HL-60 (cell line): ENCODE measurements at places on chromosomes 5 and 9.

DNA sequence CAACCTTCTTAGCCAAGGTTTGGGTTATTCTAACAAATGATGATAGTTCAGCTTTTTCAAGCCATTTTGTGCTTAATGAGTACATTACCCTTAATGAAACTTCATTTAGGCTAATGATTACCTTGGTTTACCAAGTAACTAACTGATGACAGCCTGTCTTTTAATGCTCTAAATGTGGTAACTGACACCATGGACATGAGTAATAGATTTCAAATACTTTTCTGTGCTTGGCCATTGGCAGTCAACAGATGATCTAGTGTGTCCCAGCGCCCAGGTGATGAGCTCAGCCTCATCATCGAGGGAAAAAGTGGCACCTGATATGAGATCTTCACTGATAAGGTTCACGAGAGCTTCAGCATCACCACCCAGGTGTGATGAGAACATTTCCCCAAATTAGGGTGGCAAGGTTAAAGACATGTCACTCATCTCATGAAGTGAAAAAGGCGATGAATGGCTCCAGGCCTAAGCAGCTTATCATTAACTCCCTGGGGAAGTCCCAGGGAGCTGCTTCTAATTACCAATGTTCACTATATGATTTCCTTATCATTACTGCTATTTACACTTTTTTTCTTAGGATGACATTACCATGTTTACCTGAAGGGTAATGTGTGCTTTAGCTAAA, 296.0 kb downstream of the SPOCK1 start:
- no peak for DNase-seq

- no peak for DNase-seq
Measured at GRCh38 chr9:120857481-120857880, 14.8 kb upstream of the PSMD5 start.

GRCh38 chr5:113166852-113167366, 190.3 kb downstream of the DCP2 start:
- DNase-seq, result no peak

DNA sequence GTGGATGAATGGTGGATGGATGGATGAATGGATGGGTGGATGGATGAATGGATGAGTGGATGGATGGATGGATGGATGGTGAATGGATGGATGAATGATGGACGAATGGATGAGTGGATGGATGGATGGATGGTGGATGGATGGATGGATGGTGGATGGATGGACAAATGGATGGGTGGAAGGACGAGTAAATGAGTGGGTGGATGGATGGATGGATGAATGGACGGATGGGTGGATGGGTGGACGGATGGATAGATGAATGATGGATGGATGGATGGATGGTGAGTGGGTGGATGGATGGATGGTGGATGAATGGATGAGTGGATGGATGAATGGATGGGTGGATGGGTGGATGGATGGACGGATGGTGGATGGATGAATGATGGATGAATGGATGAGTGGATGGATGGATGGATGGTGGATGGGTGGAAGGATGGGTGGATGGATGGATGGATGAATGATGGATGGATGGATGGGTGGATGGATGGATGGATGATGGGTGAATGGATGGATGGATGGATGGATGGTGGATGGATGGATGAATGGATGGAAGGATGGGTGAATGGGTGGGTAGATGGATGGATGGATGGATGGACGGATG, 58.6 kb downstream of the VAV2 start:
- no peak for DNase-seq
